ENCODE measurements at places on chromosomes 2 and 18.

- no peaks in the 10 kb centered on the region for H3K36me3 ChIP-seq
- no peak overlapping the region for H3K4me3 ChIP-seq
- H3K4me1 ChIP-seq: peaks cover 25% of the 10 kb centered on the region
Observed at GRCh38 chr2:30223413-30223874, 7.9 kb upstream of the LBH start.

GRCh38 chr2:1635823-1636222 lies 108.5 kb downstream of the PXDN start:
- H3K27ac ChIP-seq: no peak overlapping the region
- DNase-seq: peak; percentile 33
- H3K4me1 ChIP-seq: no peaks in the 10 kb centered on the region
- peaks cover 39% of the 10 kb centered on the region for H3K36me3 ChIP-seq
- no peaks in the 10 kb centered on the region for H3K27me3 ChIP-seq

- H3K27ac ChIP-seq: no peak overlapping the region
- H3K4me1 ChIP-seq: no peaks in the 10 kb centered on the region
- H3K27me3 ChIP-seq: no peaks in the 10 kb centered on the region
- no peaks in the 10 kb centered on the region for H3K36me3 ChIP-seq
- no peak overlapping the region for H3K4me3 ChIP-seq
Observed at GRCh38 chr2:215567504-215567903, 131.6 kb upstream of the FN1 start.

DNA sequence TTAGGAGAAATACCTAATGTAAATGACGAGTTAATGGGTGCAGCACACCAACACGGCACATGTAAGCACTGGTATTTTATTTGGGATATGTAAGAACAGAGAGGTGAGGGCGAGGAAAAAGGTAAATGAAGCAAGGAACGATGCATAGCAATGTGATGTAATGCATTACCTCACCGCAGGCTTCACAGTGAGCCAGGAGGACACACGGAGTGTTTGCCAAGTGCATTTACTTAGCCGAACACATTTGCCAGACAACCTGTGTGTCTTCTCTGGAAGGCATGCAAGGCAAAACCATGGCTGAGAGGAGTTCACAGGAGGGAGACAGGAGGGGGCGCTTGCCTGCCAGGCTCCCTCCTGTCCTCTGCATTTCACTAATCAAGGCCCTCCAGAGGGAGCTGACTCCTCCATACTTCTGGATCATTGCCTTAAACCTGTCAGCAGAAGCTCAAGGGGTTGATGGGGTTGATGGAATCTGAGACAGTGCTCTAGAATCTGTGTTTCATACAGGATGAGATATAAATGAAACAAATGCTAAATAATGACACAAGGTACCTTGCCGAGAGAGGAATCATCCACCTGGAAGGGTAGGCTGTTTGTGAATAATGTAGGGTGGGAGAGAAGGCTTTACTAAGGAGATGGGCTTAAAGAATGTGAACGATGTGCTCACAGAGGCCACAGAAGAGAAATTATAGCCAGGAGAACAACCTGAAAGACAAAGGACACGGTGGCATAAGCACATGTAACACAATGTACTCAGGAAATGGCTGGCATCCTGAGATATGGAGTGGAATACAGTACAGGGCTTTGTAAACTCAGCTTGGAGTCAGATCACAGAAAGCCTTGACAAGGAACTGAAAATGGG lies 9.1 kb upstream of the TPRKB start:
- no peak overlapping the region for H3K27ac ChIP-seq
- peaks cover 48% of the 10 kb centered on the region for H3K36me3 ChIP-seq
- H3K4me1 ChIP-seq: no peaks in the 10 kb centered on the region
- no peak overlapping the region for H3K4me3 ChIP-seq

DNA sequence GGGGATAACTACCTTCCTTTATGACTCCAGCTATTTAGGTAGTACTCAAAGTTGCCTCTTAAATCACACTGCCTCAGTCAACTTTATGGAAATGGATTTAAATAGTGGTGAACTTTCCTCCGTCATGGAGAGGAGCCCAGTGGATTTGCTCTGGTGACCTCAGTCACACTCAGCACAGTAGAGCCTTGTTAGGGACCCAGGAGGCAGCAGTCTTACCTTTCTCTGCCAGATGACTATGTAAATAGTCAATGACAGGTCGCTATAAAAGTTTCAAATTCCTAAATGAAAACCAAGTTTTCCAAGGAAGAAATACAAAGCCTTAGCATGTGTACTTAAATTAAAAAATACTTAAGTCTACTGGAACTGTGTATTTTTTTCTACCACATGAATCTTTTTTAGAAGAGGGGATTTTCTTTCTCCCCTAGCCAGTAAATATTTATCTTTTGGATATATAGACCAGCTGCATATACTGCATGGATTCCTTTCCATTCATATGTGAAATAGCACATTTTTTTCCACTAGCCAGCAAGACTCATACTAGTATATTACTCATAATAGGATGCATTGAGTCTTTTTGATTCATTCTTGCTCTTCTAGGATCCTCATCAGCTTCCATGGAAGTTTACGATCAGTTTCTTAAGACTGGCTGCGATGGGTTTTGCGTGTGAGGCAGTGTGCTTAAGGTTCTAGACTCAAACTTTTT lies 147.1 kb downstream of the FMNL2 start:
- H3K27ac ChIP-seq: no peak overlapping the region
- H3K4me1 ChIP-seq: no peaks in the 10 kb centered on the region
- H3K27me3 ChIP-seq: no peaks in the 10 kb centered on the region
- DNase-seq: no peak
- no peaks in the 10 kb centered on the region for H3K36me3 ChIP-seq

- peaks cover 32% of the 10 kb centered on the region for H3K4me1 ChIP-seq
- H3K27ac ChIP-seq: peak overlapping the region; percentile 80
- no peaks in the 10 kb centered on the region for H3K27me3 ChIP-seq
- no peak overlapping the region for H3K4me3 ChIP-seq
Observed at GRCh38 chr2:237434866-237435311, 20.9 kb upstream of the COL6A3 start.

DNA sequence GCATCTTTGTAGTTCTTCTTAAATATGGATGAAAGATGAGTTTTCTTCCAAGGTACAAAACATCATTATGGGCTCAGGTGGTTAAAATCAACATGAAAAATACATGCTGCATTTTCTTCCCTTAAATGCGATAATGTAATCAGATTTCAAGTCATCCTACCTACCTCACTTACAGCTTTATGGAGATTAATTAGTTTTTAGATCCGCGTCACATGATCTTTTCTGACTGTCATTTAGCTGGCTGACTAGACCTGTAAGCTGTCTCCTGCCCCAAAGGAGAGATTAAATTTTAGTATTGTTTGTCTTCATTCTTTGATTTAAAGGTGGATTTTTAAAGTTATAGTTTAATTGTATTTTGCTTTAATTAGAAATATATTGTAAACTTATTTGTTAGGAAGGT lies 678.0 kb upstream of the ZEB2 start:
- H3K4me3 ChIP-seq: no peak overlapping the region
- no peak for DNase-seq
- H3K36me3 ChIP-seq: no peaks in the 10 kb centered on the region

GRCh38 chr2:81266106-81266505 lies 961.6 kb upstream of the LRRTM1 start:
- no peaks in the 10 kb centered on the region for H3K4me1 ChIP-seq
- no peaks in the 10 kb centered on the region for H3K36me3 ChIP-seq
- no peak for DNase-seq
- H3K27me3 ChIP-seq: no peaks in the 10 kb centered on the region
- no peak overlapping the region for H3K4me3 ChIP-seq
- no peak overlapping the region for H3K27ac ChIP-seq

DNA sequence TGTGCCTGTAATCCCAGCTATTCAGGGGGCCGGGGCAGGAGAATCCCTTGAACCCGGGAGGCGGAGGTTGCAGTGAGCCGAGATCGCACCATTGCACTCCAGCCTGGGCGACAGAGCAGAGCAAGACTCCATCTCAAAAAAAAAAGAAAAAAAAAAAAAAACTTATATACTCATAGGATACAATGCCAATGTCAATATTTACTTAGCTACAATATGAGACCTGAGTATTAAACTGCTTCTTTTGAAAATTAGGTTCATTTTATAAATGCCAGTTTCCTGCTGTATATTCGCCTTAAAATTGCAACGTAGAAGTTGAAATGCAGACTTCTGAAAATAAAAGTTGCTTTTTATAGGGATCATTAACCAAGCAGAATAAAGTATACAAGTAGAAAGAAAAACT lies 2.3 kb downstream of the SLC35F5 start:
- no peak for DNase-seq
- H3K36me3 ChIP-seq: peaks cover 17% of the 10 kb centered on the region
- no peak overlapping the region for H3K27ac ChIP-seq
- H3K4me1 ChIP-seq: peaks cover 23% of the 10 kb centered on the region

DNA sequence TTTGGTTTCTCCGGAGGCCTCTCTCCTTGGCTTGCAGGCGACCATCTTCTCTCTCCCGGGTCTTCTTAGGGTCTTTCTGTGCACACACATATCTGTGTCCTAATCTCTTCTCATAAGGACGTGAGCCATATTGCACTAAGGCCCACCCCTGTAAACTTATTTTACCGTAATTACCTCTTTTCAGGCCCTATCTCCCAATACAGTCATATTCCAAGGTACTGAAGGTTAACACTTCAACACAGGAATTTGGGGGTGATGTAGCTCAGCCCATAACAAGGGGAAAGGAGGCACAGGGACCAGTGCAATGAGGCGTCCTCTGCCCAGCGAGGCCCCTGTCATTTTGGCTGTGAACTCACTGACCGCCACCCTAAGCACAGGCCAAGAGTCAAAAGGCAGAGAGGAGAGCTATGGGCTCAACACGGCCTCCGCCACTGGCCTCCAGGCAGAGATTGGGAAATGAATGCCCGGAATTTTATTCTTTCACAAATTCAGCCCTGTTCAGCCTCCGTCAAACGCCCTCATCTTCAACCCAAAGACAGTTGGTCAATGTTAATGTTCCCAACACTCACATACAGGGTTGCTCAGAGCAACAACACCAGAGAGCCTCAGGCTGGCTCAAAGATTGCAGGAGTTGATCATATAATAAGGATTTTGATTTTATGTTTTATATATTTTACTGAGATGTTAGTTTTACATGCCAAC lies 15.9 kb upstream of the NMUR1 start:
- no peaks in the 10 kb centered on the region for H3K36me3 ChIP-seq
- H3K27me3 ChIP-seq: no peaks in the 10 kb centered on the region
- DNase-seq: no peak
- no peaks in the 10 kb centered on the region for H3K4me1 ChIP-seq
- no peak overlapping the region for H3K27ac ChIP-seq

DNA sequence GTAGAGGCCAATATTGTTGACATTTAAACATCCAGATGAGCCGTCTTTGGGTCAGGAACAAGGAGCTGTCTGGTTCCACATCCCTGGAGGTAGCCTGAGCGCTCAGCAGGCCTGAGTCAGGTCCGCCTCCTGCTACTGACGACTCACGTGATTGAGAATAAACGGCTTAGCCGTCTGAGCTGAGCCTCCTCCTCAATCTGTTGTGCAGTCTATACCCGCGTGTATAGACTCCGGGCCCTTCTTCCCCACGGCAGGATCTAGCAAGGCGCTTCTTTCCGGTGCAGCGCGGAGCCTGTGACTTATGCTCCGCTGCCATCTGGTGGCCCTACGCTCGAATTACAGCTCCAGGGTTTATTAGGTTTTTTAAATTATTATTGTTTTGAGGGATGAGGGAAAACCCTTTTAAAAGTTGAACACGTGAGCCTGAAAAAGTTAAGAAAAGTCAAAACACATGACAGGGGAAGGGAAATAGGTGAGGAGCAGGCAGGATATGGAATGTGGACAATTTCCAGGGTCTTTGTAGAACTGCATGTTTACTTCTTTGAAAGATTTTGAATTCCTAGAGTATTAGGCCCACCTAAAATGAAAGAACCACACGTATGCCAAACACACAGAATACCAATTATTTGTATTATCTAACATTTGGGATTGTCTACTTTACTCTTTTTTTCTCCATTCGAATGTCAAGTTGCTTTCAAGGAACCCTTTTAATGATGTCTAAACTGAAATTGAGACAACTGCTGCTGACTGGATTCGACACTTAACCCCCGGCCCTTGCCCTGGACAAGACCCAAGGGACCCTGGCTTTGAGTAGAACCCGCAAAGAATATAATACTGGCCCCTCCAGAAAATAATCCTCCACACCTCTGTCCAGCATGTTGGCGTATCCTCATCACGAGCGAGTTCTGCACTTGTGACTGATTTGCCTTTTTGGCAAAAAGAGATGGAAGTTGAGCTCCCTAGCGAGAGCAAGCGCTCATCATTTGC lies 112.4 kb upstream of the ZNF236 start:
- peak; percentile 87 for DNase-seq
- H3K27me3 ChIP-seq: no peaks in the 10 kb centered on the region
- H3K4me1 ChIP-seq: no peaks in the 10 kb centered on the region

DNA sequence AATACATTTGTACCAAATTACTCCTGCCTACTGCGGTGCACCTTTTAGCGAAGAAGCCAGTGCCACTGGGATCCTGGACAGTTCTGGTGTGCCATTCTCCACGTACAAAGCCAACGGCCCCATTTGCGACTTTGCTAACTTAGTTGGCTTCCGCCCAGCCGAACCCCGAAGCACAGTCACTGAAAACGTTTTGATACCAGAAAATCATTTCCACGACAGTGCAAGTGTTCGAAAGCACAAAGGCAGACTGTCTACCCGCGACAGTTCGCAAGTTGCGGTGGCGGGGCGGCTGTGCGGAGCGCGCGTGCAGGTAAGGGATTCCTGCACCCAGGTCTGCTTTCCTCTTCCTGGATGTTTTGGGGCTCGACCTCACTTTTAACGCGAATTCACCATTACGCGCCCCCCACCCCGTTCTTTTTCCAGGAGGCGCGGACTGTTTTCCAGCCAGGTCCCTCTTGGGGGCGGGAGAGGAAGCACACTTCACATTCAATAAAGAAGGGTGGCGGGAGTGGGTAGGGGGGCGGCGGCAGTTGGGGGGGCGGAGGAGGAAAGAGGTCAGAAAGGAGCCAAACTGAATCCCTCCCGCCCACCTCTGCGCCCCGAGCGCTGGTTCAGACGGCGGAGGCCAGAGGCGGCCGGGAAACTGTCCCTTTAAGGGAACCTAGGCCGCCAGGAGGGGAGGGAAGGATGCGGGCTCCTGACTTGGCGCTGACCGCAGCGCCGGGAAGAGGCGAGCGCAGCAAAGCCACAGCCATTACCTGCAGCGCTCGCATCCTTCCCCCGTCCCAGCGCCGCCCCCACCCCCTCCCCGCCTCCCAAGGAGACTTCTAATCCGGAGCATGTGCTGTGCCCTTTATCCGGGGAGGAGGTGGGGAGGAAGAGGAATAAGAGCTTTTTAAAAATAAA lies 107.4 kb upstream of the KCTD1 start:
- DNase-seq: peak; percentile 79
- H3K4me1 ChIP-seq: no peaks in the 10 kb centered on the region
- no peaks in the 10 kb centered on the region for H3K36me3 ChIP-seq
- H3K27ac ChIP-seq: peak overlapping the region; percentile 91
- no peaks in the 10 kb centered on the region for H3K27me3 ChIP-seq

All from sigmoid colon (tissue), 7 donors.